ENCODE measurements at places on chromosomes 1 and 21.
A peak's percentile ranks its signal among the peaks of the same experiment; 100 is the strongest.

GRCh38 chr1:156697481-156697880, 7.9 kb downstream of the CRABP2 start:
- DNase-seq = no peak

- DNase-seq = no peak
Observed at GRCh38 chr1:89610457-89611011, 22.4 kb upstream of the LRRC8C start.

- no peak for DNase-seq
Observed at GRCh38 chr1:15885269-15885668, 37.8 kb downstream of the SPEN start.

DNA sequence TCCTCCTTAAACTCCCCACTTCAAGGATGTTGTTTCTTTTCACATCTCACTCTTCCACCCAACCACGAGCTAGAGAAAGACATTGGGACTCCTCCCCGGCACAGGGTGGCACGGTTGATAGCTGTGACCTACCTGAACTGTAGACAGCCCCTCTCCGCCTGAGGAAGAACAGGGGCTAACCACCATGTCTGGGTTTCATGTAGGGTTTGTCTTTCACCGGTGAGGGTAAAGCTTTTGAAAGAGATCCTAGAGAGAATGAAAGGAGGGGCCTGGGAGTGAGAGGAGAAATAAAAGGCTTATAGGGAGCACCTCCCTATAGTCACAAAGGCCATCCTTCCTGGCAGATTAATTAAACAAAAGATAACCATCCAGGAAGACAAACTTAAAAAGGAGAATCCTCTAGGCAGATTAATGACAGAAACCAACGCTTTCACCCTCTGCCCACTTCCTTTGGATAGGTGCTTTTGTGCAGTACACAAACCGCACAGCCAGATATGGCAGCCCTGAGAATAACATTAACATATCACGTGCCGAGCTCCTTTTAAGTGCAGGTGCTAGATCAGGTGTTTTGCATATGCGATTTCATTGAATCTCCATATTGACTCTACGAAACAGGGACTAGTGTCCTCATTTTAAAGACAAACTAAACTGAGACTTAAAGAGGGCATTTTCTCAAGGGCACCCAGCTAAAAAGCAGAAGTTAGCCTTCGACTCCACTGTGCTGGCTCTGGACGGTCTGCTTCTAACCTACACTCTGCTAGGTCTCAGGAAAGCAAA, 178.1 kb upstream of the RUNX1 start:
- DNase-seq = no peak

GRCh38 chr1:155085504-155086127, 7.0 kb downstream of the EFNA3 start:
- DNase-seq = peak; percentile 59

DNA sequence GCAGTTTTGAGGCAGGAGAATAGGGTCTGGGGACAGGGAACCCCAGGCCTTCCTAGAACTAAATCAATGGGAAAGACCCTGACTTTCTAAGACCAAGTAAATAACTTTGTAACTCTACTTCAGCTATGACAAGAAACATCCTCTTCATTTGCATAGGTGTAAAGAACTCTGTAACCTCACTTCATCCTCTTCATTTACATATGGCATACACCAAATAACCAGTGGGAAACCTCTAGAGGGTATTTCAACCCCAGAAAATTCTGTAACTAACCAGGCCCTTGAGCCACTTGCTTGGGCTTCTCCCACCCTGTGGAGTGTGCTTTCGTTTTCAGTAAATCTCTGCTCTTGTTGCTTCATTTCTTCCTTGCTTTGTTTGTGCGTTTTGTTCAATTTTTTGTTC, 495.6 kb downstream of the SIPA1L2 start:
- DNase-seq = no peak

- peak; percentile 85 for DNase-seq
Observed at GRCh38 chr1:183234660-183235476, 48.8 kb downstream of the LAMC2 start.

DNA sequence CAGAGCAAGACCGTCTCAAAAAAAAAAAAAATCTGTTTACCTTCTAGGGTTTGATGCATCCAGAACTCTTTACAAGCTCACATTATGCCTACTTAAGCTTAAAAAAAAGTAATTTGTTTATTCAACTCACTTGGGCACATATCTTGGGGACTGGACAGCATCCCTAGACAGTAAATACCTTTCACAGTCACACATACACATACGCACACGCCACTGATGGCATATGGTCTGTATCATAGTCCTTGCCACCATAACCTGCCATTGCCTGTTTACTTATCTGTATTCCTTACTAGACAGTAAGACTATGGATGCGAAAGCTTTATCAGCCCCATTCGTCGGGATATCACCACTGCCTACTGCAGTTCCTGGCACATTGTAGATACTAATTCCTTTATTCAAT, 446.3 kb upstream of the RGS18 start:
- no peak for DNase-seq

- DNase-seq = no peak
Observed at GRCh38 chr1:88239205-88239604, 444.9 kb upstream of the PKN2 start.

- DNase-seq = no peak
Observed at GRCh38 chr1:170558731-170559130, 26.8 kb downstream of the GORAB start.

DNA sequence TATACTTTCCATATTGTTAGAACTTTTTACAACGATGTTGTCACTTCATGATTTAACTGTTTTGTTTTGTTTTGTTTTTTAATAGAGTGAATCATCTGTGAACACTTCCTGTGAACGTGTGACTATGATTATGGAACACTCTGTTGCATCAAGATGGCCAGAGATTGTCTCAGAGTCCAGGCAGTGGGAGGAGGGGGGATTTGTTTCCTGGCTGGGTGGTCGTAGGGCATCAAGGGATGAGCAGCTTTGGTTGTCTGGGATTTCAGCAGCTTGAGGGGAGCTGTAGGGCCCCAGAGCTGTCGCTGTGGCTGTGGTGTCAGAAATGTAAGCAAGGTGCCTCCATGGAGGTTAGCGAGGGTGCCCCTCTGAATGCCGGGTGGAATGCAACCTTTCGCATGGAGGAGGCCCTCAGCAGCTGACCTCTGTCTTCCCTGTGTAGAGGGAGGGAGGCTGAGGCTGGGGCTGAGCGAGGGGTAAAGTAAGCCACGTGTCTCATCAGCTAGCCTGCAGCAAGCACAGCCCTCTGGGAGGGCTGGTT, 21.4 kb downstream of the NEK2 start:
- no peak for DNase-seq

GRCh38 chr1:190476806-190477205, 858 bp downstream of the BRINP3 start:
- DNase-seq = no peak

- no peak for DNase-seq
Observed at GRCh38 chr1:109821221-109821669, 57.5 kb upstream of the EPS8L3 start.

DNA sequence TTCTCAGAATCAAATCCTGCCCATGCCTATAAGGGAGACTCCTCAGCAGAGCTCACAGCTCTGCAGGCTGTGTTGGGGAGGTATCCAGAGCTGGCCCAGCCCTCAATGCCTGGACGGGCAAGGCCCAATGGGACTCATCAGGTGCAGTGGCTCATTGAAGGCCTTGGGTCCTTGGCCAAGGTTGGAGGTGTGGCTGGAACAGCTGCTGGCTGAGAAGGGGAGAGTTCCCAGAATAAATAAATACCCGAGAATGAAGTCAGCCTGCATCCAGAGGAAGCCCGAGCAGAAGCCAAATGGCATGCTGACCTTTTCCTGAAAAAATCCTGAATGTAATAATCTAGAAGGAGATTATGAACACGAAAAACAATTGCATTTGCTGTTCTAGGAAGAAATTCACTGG, 25.2 kb upstream of the IKBKE start:
- DNase-seq = no peak

- no peak for DNase-seq
Observed at GRCh38 chr1:100523038-100523652, 14.8 kb upstream of the GPR88 start.

- DNase-seq = no peak
Observed at GRCh38 chr1:10257851-10258250, 47.5 kb downstream of the KIF1B start.

- no peak for DNase-seq
Observed at GRCh38 chr1:2259668-2260402, 31.7 kb downstream of the SKI start.

DNA sequence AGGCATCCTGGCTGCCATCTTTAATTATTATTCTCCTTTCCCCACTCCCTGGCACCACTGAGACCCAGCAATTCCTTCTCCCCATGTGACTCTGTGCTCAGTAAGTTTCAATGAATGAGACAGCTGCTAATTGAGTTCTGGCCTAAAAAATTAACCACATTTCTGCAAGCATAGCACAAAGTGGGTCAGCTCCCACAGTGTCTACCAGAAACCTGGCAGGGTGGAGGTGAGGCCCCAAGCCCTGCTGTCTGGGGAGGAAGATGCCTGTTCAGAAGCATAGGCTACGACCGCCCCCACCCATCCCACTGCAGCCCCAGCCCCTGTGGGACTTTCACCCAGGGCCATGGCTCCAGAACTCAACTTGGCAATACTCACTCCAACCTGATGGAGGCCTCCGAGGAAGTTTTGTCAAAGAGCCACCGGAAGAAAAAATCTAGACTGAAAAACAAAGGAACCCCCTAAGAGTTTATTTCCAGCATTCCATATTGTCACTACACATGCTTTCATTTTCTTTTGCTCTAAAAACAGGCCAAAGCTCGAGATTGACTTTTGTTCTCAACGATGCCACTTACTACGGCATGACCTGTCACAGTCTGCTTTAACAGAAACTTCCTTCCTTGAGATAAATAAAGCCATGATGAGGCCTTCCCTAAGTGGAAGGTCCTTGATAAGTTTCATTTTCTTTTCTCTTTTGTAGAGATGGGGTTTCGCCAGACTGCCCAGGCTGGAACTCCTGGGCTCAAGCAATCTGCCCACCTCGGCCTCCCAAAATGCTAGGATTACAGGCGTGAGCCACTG, 26.5 kb downstream of the TMEM63A start:
- no peak for DNase-seq

- no peak for DNase-seq
Observed at GRCh38 chr1:173865468-173866164, 2.2 kb downstream of the GAS5 start.

- DNase-seq = no peak
Observed at GRCh38 chr1:44086692-44087474, 31.7 kb upstream of the KLF17 start.

DNA sequence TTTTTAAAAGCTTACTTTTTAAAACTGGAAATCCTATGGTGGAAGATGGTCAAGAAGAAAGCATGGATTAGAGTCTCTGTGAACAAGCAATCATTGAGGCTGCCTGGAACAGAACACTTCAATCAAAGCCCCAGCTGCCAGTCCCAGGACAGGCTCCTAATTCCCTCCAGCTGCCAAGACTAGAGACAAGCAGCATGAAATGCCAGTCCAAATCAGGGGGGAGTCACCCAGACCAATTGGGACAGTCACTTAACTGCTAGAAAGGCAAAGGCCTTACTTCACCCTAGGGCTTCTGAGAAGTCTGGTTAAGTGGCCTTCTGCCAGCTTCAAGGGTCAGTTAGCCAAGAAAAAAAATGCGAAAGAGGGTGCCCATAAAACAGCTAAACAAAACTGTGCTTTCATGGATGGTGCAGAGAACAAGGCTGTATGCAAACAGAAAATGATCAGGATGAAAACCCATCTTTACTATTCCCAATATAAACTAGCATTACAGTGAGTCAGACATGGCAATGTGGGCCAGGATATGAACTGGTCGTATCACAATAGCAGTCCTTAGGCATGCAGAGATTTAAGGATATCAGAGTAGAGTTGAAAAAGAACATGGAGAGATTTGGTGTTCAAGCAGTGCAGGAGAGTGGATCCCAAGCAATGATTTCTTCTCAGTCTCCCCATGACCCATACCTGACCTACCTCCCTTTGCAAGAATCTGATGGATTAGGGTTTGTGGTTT, 31.0 kb upstream of the MAN1A2 start:
- DNase-seq = no peak

GRCh38 chr21:31673321-31673912, 13.9 kb downstream of the SOD1 start:
- no peak for DNase-seq

DNA sequence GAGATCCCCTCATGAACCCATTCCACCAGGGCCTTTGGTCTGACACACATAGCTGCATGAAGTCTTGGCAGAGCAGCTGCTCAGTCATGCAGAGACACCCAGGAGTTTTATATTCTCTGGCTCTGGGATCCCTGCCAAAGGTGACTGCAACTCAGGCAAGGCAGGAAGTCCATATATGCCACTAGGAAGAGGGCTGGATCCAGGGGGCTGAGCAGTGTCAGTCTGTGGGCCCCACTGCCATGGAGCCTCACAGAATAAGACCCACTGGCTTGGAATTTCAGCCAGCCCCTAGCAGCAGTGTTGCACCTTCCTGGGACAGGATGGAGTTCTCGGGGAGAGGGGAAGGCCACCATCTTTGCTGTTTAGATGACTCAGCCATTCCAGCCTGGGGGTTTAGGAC, 199.7 kb downstream of the TBX15 start:
- DNase-seq = peak; percentile 97

DNA sequence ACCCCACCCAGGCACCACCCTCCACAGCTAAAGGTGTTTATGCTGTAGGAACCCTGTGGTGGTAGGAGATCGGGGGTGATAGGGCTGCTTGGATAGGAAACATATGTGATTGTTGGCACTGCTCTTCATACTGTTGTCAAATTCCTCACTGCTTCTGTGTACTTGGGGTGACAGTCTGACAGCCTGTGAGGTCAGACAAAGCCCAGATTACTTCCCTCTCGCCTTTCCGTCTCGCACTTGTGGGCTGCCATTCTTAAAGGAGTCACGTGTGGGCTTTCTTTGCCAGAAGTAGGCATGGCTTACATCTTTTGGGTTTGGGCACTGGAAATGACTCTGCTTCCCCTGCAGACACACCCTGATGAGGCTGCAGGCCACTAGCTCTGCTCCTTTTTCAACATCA, 363.8 kb downstream of the DISC1 start:
- DNase-seq = no peak

- no peak for DNase-seq
Observed at GRCh38 chr1:5599541-5599940, 392.7 kb downstream of the NPHP4 start.

DNA sequence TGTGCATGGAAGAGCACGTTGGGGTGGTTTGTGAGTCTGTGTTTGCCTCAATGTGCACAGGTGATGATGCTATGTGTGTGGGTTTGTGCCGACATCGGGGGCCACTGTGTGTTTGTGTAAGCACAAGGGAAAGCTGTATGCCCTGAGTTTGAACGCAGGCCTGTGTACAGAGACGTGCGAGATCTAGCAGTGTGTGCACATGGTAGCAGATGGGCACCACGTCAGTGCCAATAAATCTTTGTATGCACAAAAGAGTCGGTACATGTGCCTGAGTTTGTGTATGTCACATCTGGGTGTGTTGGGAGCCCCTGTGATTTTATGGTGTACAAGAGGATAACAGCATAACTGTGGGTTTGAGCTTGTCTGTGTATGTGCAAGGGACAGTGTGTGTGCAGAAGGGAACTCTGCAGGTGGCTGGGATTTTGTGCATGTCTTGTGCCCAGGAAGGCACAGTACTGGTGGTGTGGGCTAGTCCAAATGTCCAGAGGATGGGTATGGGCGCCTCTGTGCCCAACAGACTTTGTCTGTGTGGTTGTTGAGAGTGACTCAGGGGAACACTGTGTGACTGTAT, 32.0 kb upstream of the WASF2 start:
- peak; percentile 68 for DNase-seq

- no peak for DNase-seq
Observed at GRCh38 chr1:74715236-74715502, 17.7 kb downstream of the CRYZ start.

- DNase-seq = no peak
Observed at GRCh38 chr1:106768077-106768476, 288.4 kb upstream of the PRMT6 start.

- DNase-seq = no peak
Observed at GRCh38 chr1:242178924-242179708, 180.2 kb upstream of the MAP1LC3C start.

- no peak for DNase-seq
Observed at GRCh38 chr1:221149111-221149510, 269.9 kb downstream of the HLX start.
